ENCODE measurements at places on chromosomes 7 and 10.

DNA sequence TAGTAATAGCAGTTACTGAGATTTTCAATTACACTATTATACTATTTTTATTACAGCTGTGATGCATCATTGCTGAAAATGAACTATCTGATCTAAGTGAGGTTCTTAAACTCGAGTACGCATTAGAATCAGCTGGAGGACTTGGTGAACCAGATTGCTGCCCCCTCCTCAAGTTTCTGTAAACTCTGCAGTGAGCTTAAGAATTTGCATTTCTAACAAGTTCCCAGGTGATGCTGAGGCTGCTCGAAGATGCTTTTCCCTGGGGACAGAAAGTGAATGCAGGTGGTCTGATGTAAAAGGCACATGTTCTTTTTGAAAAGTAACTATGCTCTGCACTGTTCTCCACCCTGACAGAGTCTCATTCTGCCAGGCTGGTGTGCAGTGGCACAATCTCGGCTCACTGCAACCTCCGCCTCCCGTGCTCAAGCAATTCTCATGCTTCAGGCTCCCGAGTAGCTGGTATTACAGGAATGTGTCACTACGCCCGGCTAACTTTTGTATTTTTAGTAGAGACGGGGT lies 12.5 kb downstream of the RNF133 start:
- no peak for DNase-seq

GRCh38 chr7:26091933-26092332 lies 60.1 kb upstream of the NFE2L3 start:
- no peak for DNase-seq

- DNase-seq = no peak
Measured at GRCh38 chr10:48494611-48495010, 110.3 kb downstream of the ARHGAP22 start.

DNA sequence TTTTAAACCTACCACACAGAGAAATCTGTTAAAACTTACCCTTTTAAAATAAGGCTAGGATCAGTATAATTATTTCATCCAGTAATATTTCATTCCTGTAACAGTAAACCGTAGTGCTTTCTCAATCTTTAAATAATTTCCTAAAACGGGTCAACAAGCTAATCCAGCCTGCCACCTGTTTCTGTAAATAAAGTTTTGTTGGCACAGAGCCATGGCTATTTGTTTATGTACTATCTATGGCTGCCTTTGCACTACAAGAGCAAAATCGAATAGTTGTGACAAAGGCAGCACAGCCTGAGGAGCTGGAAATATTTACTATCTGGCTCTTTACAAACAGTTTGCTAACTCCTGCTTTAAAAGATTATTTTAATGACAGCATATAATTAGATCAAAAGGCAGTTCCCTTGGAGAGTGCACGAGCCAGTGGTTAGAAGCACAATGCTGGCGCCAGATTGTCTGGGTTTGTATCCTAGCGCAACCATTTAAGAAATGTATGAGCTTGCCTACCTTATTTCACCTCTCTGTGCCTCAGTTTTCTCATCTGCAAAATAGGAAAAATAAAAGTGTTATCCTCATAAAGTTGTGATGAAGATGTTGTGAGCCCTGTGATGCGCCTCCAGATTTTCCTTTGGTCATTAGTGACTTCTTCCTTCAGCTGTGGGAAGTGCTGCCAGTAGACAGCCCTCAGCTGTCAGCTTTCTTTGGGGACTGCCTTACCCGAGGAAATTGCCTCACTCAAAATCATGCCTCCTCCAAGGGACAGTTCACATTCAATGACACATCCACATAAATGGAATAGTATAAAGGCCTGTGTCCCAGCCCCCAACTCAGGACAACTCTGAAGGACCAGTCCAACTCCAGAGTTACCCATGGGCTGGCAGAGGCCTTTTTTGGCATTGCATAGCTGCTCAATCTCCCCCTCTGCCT lies 11.8 kb upstream of the MIOS start:
- DNase-seq = no peak

DNA sequence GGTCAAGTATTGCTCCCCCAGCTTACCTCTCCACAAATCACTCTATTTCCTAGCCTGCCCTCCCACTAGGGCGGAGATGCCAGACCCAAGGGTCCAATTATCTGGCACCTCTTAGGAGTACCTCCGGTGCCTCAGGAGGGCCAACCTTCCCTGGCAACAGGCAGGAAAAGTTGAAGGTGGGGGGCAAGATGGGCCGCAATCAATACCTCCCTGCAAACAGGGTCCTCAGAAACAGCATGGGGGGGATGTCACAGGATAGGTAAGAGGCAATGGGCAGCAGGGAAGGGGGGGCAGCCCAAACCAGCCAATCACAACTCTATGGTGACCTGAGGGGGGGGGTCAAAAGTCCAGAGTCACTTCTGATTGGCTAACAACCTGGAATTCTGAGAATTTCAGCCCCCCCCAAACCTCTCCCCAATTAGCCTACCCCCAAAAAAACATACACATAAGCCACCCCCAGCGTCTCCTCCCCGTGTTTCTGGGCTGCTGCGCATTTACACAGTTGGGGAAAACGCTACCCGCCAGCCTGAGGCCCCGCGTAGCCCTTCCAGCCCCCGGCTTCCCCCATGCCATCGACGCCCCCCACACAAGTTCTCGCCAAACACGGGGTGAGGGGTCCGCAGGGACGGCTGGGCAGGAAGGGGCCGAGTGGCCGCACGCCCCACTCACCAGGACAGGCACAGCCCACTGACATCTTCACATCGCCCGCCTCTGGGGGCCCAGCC lies 589 bp downstream of the LDB1 start:
- no peak for DNase-seq

DNA sequence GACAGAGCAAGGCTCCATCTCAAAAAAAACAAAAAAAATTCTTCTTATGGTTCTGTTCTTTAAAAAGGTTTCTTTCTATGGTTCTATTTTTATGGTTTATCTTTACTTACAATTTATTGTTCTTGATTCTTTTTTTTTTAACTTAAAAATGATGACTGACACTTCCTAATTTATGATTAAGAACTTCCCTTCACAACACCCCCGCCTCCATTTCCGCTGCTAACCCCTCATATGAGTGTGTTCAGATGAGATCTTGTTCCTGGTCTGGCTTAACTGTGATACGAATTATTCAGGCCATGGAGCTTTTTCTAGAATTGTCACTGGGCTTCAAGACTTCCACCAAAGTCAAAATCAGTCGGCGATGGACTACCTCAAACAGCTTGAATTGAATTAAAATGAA lies 33.9 kb downstream of the PTER start:
- no peak for DNase-seq

GRCh38 chr10:73408978-73409521 lies 4.8 kb downstream of the ANXA7 start:
- no peak for DNase-seq

- no peak for DNase-seq
Measured at GRCh38 chr10:20247891-20248708, 431.9 kb downstream of the PLXDC2 start.

DNA sequence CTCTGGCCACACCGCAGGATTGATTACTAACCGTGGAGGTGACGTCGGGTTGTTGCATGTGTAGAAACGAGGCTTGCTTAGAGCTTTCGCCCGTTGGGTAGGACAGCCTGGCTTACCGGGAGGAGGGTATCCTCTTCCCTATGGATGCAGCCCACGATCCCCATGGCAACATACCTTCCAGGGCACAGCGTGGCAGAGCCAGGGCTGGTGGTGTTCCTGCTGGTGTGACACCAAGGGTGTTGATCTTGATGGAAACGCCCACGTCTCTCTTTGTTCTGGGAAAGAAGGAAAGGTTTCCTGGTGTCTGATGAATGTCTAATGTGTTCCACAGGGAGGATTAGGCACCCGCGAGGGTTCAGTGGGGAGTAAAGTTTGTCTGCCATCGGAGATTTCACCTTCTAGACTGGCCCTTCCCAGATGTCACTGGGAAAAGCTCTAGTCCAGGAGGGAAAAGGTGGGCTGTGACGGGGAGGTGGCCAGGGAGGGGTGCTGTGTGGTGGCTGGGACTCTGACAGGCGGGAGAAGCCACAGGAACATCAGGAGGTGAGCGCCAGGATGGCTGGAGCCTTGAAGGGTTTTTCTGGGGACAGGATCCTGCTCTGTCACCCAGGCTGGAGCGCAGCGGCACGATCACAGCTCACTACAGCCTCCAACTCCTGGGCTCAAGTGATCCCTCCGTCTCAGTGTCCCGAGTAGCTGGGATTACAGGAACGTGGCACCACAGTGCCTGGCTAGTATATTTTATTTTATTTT lies 102.1 kb downstream of the CUX1 start:
- DNase-seq = no peak

DNA sequence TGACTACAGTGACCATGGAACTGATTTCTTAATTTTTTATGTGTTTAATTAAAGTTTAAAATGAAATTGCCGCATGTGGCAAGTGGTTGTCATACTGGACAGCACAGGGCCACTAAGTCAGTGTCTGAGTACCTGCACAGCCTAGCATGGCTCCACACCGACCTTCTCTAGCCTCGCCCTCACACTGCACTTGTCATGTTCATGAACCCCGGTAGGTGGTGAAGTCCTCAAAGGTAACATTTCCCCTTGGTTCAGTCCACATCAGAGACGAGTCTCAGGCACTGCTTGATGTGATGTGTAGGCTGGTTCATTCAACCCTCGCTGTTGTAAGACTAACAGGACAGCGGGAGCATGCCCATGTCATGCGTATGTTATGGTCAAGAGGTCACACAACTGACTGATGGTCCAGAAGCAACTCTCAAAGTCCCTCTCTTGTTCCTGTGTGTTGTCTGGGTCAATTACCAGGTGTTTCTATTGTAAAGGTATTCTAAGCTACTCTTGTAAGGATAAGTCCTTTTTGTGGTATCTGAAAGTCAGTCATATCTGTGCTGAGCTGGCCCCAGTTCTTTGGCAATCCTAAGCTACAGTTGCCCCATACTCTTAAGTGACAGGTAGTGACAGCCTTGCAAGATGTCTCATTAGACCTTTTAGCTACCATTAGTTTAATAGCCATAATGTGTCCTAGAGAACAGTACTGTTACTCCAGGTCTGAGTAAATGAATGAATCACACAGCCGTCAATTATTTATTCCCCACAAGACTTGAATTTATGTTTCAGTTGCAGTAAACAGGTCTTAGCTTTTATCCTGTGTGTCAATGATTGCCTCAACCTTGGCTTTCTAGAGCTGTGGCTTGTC lies 32.9 kb upstream of the ZC3HAV1L start:
- no peak for DNase-seq

DNA sequence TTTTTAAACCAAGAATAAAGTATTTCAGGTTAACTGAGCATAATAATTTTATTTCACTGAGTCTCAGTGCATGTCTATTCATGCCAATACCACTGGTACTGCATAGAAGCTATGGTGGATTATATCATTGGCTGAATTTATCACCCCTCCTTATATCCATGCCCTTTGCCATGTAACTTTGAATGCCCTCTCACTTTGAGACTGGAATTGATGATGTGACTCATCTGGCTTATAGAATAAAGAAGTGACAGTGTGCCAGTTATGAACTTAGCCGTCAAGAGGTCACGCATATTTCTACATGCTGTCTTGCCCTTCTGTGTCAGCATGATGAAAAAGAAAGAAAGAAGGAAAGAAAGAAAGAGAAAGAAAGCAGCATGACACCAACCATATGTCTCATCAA lies 20.7 kb upstream of the ABLIM1 start:
- DNase-seq = no peak

GRCh38 chr10:57948796-57949195 lies 318.9 kb downstream of the IPMK start:
- no peak for DNase-seq

GRCh38 chr7:5234852-5235831 lies 45.1 kb downstream of the WIPI2 start:
- DNase-seq = no peak

- DNase-seq = no peak
Measured at GRCh38 chr7:158362912-158363905, 224.4 kb downstream of the PTPRN2 start.

- DNase-seq = no peak
Measured at GRCh38 chr7:132131196-132131595, 445.1 kb downstream of the PLXNA4 start.

GRCh38 chr7:27156508-27156898 lies at the start of gene HOXA7:
Gene HOXA7, minus strand, starts transcription at chr7:27156675. Its CDS starts 130 bp downstream, at chr7:27156545.
- DNase-seq = no peak

GRCh38 chr7:99096124-99096887 lies 47.6 kb downstream of the SMURF1 start:
- no peak for DNase-seq
